ENCODE measurements at places on chromosomes 6 and 20.

DNA sequence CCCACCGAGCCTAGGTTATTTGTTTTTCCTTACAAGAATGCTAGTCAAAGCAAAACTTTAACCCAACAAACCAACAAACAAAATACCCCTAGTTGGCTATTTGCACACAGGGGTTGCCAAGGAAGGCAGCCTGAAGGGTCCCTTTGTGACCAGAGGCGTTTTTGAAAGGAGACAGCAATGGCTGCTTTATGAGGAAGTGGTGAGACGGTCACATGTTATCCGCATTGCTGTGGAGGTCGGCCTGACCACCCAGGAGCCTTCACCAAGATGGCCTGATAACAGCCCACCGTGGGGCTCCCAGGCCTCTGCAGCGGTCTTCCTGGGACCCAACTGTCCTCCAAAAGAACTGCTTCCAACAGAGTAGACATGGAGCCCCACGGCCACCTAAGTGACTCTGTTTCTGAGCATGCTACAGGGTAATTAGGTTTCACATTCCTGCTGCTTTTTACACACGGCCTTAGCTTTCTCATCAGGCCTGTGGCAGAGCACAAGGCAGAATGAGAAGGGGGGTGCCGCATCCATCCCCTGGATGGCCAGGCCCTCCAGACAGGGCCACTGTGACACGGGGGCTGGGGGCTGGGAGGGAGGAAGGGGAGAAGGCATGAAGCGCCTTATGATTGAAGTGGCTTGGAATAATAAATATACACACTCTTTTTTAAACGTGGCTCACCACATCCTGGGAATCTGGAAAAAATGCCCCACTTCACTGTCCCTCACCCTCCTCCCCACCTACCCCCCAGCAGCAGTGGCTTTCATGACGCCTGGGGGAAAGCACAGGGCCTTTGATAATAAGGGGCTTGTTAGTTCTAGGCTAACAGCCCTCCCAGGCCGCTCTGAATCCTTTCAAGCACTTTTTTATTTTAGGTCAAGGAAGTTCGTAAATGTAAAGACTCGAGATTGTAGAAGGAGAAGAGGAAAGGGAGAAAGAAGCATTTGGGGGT lies 86.0 kb downstream of the CLIC5 start:
- H3K36me3 ChIP-seq, result no peaks in the 10 kb centered on the region
- DNase-seq, result no peak
- no peak overlapping the region for H3K27ac ChIP-seq
- no peaks in the 10 kb centered on the region for H3K27me3 ChIP-seq
- H3K4me3 ChIP-seq, result no peak overlapping the region

GRCh38 chr6:12717356-12717755 lies 789 bp downstream of the PHACTR1 start:
- no peak overlapping the region for H3K4me3 ChIP-seq
- no peaks in the 10 kb centered on the region for H3K27me3 ChIP-seq
- H3K36me3 ChIP-seq, result no peaks in the 10 kb centered on the region
- DNase-seq, result no peak
- H3K27ac ChIP-seq, result no peak overlapping the region
- H3K4me1 ChIP-seq, result no peaks in the 10 kb centered on the region

GRCh38 chr6:168741942-168742782 lies 301.2 kb downstream of the SMOC2 start:
- H3K27me3 ChIP-seq, result no peaks in the 10 kb centered on the region
- no peak overlapping the region for H3K27ac ChIP-seq
- peaks cover 9% of the 10 kb centered on the region for H3K4me1 ChIP-seq
- H3K4me3 ChIP-seq, result no peak overlapping the region
- no peaks in the 10 kb centered on the region for H3K36me3 ChIP-seq

DNA sequence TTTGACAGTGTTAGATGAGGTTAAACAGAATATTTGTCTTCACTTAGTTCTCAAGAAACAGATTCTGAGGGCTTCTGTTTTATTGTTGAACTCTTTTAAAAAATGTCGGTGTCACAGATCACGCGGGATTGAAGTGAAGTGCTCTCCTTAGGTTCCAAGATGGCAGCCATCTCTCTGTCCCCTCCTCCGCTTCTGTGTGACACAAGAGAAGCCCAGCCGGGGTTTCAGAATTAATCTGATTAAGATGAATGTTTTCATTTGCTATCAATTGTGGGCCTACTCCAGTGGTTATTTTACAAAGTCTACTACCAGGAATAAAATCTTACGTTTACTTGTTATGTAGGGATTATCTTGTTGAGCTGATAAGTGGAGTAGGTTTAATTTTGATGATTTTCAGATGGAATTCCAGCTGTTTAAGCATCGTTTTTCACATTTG lies 10.9 kb downstream of the HIVEP1 start:
- H3K27me3 ChIP-seq, result no peaks in the 10 kb centered on the region
- H3K4me3 ChIP-seq, result no peak overlapping the region
- DNase-seq, result no peak
- peaks cover 12% of the 10 kb centered on the region for H3K4me1 ChIP-seq
- H3K36me3 ChIP-seq, result peaks cover 28% of the 10 kb centered on the region

GRCh38 chr6:105458551-105458950 lies 55.7 kb upstream of the PREP start:
- no peaks in the 10 kb centered on the region for H3K27me3 ChIP-seq
- H3K36me3 ChIP-seq, result no peaks in the 10 kb centered on the region
- DNase-seq, result no peak
- H3K4me1 ChIP-seq, result no peaks in the 10 kb centered on the region
- no peak overlapping the region for H3K4me3 ChIP-seq

- no peaks in the 10 kb centered on the region for H3K36me3 ChIP-seq
- H3K27ac ChIP-seq, result peak overlapping the region; percentile 100
- no peaks in the 10 kb centered on the region for H3K27me3 ChIP-seq
Measured at GRCh38 chr20:49583669-49584417, 15.9 kb upstream of the PTGIS start.

DNA sequence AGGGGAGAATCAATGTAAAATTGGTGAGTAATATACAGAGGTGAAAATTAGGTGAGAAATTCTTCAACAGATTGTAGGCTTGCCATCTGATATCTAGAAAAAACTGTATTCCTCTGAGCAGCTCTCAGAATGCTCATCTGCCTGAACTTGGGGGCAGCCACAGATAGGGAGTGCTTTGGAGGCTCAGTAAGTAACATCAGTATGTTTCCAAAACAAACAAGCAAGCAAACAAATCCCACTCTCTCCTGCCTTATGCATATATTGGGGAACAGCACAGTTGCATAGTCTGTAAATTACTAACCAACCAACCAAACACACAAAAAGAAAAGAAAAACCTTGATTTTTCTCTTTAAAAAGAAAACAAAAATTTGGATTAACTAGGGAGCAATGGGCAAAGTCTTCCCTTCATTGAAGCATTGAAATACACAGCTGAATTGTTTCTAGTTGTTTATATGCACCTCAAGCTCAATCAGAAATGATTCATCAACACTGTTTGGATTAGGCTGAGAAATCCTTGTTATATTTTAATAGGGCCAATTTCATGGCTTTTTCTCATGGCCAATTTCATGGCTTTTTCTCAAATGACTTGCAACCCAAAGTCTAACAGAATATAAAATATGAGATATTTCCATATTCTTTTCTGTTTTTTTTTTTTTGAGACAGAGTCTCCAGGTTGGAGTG lies 50.1 kb upstream of the DEK start:
- H3K4me1 ChIP-seq, result no peaks in the 10 kb centered on the region
- no peaks in the 10 kb centered on the region for H3K36me3 ChIP-seq
- DNase-seq, result no peak
- H3K4me3 ChIP-seq, result no peak overlapping the region
- no peak overlapping the region for H3K27ac ChIP-seq

Data from tibial artery (tissue), 4 donors.